Panc1 (cell line): ENCODE measurements at places on chromosomes 12 and 14.

GRCh38 chr14:60590991-60591414 lies 58.3 kb downstream of the SIX1 start:
- no peaks in the 10 kb centered on the region for H3K36me3 ChIP-seq
- no peak for DNase-seq
- H3K4me3 ChIP-seq = no peak overlapping the region
- H3K27me3 ChIP-seq = no peaks in the 10 kb centered on the region

DNA sequence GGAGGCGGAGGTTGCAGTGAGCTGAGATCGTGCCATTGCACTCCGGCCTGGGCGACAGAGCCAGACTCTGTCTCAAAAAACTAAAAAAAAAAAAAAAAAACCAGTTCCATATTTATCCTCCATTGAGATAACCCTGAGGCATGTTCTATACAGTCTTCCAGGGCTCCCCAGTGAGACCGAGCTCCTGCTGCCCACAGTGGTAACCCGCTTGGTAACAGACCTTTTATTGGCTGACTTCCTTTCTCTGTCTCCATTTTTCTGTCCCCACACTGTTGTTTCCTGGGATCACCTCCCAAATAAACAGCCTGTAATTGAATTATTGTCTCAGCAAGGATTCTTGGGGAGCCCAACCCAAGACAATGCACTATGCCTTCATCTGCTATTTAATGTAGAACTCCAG lies 42.8 kb upstream of the BICDL1 start:
- no peak overlapping the region for H3K4me3 ChIP-seq
- H3K4me1 ChIP-seq = no peaks in the 10 kb centered on the region
- H3K27me3 ChIP-seq = no peaks in the 10 kb centered on the region

GRCh38 chr14:59939828-59940227 lies 19.9 kb downstream of the LRRC9 start:
- H3K36me3 ChIP-seq = no peaks in the 10 kb centered on the region
- H3K4me3 ChIP-seq = no peak overlapping the region
- H3K27ac ChIP-seq = no peak overlapping the region
- H3K27me3 ChIP-seq = no peaks in the 10 kb centered on the region

GRCh38 chr14:61501714-61502458 lies 180.5 kb downstream of the PRKCH start:
- H3K27ac ChIP-seq = no peak overlapping the region
- DNase-seq = no peak
- no peaks in the 10 kb centered on the region for H3K4me1 ChIP-seq
- H3K36me3 ChIP-seq = no peaks in the 10 kb centered on the region

DNA sequence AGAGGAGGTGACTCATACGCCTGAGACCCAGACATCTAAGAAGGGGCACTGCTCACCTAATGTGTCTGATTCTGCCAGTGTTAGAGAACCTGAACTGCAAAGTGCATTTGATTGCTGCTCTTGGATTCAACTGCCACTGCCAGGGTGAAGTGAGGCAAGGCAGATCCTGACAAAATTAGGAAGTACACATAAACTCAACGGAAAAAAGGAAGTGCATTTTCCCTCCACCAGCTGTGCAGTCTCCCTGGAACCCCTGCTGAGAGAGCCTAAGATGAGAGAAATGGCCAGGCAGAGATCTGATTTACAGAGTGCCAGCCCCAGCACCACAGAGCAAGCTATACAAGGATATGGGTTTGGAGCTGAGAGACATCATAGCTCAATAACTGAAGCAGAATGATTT lies 215.3 kb downstream of the SEC23A start:
- no peaks in the 10 kb centered on the region for H3K36me3 ChIP-seq
- no peaks in the 10 kb centered on the region for H3K4me1 ChIP-seq

DNA sequence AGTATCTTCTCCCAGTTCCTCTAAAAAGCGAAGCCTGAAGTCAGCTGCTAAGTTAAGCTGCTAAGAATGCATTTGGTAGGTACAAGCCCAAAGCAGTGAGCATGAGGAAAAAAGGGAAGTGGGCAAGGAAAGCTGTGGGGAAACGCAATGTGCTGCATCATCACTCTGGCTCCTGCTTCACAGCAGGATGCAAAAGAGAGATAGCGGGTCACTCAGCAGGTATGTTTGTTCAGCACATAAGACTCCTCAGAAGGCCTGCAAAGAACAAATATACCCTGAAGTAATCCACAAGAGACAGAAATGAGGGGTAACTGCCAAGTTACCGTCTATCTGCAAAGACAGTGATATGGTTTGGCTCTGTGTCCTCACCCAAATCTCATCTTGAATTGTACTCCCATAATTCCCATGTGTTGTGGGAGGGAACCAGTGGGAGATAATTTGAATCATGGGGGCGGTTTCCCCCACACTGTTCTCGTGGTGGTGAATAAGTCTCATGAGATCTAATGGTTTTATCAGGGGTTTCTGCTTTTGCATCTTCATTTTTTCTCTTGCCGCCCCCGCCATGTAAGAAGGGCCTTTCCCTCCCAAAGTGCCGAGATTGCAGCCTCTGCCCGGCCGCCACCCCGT lies 127.4 kb upstream of the EGLN3 start:
- peaks cover 11% of the 10 kb centered on the region for H3K4me1 ChIP-seq
- H3K36me3 ChIP-seq = no peaks in the 10 kb centered on the region; the same call in 1 of the 2 replicates
- H3K4me3 ChIP-seq = no peak overlapping the region
- no peaks in the 10 kb centered on the region for H3K27me3 ChIP-seq

GRCh38 chr14:76304536-76305267 lies 71.2 kb upstream of the ESRRB start:
- no peak for DNase-seq
- no peak overlapping the region for H3K4me3 ChIP-seq
- no peak overlapping the region for H3K27ac ChIP-seq

DNA sequence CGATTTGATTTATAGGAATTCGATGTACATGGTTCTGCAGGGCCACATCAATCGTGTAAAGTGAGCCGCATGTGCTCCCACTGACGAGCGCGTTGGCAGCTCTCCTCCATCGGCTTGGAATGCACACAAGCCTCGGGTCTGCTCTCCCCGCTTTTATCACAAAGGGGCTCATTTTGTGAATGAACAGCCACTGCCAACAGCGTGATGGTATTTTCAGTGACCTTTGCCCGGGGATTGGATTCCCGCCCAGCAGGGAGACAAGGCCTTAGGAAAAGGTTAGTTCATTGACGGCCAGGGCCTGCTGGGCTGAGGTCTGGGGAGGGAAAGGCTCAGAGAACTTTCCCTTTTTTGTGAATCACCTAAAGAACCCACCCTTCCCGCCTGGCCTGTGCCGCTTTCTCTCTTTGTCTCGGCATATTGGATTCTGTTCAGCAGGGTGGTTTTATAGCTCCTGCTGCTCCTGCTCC lies 232.1 kb downstream of the MSRB3 start:
- no peaks in the 10 kb centered on the region for H3K4me1 ChIP-seq
- DNase-seq = no peak
- H3K36me3 ChIP-seq = no peaks in the 10 kb centered on the region

- H3K27me3 ChIP-seq = no peaks in the 10 kb centered on the region
- no peak overlapping the region for H3K4me3 ChIP-seq
Observed at GRCh38 chr14:69685716-69686115, 74.3 kb downstream of the SUSD6 start.

DNA sequence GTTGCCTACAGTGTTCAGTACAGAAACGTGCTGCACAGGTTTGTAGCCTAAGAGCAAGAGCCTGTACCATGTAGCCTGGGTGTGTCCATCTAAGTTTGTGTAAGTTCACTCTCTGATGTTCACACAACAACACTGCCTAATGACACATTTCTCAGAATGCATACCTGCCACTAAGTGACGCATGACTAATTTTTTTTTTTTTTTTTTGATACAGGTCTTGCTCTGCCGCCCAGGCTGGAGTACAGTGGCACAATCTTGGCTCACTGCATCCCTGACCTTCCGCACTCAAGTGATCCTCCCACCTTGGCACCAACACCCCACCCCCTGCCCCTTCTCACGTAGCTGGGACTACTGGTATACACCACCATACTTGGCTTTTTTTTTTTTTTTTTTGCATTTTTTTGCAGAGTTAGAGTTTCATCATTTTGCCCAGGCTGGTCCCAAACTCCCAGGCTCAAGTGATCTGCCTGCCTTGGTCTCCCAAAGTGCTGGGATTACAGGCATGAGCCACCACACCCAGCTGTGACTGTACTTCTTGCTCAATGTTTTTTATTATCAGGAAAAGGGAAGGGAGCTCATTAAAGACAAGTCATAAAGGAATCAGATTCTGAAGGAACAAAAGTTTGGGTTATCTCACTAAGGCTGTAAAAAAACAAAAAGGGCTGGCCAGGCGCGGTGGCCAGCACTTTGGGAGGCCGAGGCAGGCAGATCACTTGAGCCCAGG lies 10.0 kb upstream of the CDC42BPB start:
- no peak overlapping the region for H3K27ac ChIP-seq
- H3K36me3 ChIP-seq = no peaks in the 10 kb centered on the region
- H3K4me1 ChIP-seq = peaks cover under 1% of the 10 kb centered on the region

- no peak overlapping the region for H3K27ac ChIP-seq
- H3K36me3 ChIP-seq = no peaks in the 10 kb centered on the region; the same call in none of the 2 replicates
- H3K27me3 ChIP-seq = no peaks in the 10 kb centered on the region
- no peak overlapping the region for H3K4me3 ChIP-seq
- peaks cover 14% of the 10 kb centered on the region for H3K4me1 ChIP-seq
- DNase-seq = no peak
Observed at GRCh38 chr12:122958198-122958888, 7.9 kb downstream of the ABCB9 start.

GRCh38 chr14:44897845-44898151 lies 63.9 kb downstream of the KLHL28 start:
- peak overlapping the region; percentile 69 for H3K4me3 ChIP-seq
- H3K36me3 ChIP-seq = no peaks in the 10 kb centered on the region
- no peaks in the 10 kb centered on the region for H3K27me3 ChIP-seq
- H3K4me1 ChIP-seq = no peaks in the 10 kb centered on the region

DNA sequence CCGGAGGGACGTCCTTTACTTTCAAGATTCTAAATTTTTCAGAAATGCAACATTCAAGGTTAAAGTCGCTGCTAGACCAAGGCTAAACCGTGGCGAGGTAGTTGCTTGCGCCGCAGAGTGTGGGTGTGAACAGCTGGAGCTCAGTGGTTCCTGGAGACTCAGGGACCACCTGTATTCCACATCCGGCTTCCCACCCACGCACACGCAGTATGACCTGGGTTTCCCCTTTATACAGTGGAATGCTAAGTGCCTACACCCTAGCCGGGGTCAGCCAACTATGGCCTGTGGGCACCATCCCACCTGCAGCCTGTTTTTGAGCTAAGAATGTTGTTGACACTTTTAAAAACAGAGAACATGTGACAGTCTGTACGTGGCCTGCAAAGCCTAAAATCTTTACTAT lies 42.9 kb upstream of the TESC start:
- no peak overlapping the region for H3K4me3 ChIP-seq
- no peak for DNase-seq
- H3K27ac ChIP-seq = no peak overlapping the region

DNA sequence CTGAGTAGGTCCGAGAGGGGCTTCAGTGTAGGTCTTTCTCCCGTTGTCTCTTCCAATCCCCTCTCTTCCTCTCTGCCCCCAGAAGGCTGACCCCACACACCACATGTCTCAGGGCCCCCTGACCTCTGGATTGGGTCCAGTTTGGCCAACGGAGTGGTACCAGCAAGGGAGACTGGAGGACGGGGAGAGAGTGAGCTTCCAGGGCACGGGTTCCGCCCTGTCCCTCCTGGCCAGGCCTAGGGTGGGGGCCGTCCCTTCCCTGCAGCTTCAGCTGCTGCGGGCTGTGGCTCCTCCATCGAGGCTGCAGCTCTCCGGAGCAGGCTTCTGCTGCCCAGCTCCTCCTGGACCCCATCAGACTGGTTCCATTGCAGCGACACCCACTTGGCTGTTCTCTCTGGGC lies 17.4 kb downstream of the FZD10 start:
- no peak overlapping the region for H3K27ac ChIP-seq
- H3K36me3 ChIP-seq = no peaks in the 10 kb centered on the region
- DNase-seq = no peak
- no peak overlapping the region for H3K4me3 ChIP-seq
- H3K27me3 ChIP-seq = no peaks in the 10 kb centered on the region

GRCh38 chr12:131991816-131992430 lies 42.2 kb downstream of the EP400 start:
- H3K36me3 ChIP-seq = peaks cover 8% of the 10 kb centered on the region
- H3K27me3 ChIP-seq = no peaks in the 10 kb centered on the region
- no peaks in the 10 kb centered on the region for H3K4me1 ChIP-seq
- DNase-seq = no peak

DNA sequence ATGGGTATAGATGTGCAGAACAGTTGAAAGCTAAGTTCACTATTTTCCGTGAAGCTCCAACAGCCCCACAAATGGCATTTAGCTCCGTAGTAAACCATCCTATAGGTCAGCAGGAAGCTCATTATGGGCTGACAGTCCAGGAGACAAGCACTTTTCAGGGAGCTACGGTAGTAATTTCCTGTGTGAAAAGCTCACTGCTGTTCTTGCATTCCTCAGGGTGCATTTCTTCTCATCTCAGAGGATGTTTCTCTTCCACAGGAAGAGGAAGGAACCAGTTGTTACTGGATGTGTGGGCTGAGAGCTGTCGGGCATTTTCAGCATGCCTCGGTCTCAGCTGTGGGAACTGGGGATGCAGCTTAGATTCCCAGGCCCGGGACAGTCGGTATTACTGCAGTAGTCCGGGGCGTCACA lies 72.8 kb downstream of the GALNT4 start:
- H3K4me1 ChIP-seq = peaks cover 12% of the 10 kb centered on the region
- no peaks in the 10 kb centered on the region for H3K36me3 ChIP-seq
- no peak overlapping the region for H3K4me3 ChIP-seq
- H3K27me3 ChIP-seq = no peaks in the 10 kb centered on the region

DNA sequence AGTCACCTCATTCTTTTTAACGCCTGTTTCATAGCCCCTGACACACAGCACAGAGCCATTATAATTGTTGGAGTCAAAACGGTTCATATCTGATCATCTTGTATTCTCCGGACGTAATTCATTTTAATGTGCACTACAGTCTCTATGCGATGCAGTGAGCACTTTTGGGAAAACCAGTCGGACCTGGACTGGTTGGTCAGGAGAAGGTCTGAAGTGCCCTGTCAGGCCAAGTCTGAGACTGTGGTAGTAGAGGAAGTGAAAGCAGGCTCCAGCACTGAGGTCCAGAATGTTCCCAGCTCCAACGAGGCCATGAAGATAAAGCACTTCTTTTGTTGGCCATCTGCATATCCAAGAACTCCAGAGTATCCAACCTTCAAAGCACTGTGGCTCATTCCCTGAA lies 117.1 kb upstream of the NCOR2 start:
- no peaks in the 10 kb centered on the region for H3K36me3 ChIP-seq
- peak overlapping the region; percentile 20 for H3K4me3 ChIP-seq
- DNase-seq = no peak

GRCh38 chr14:68738559-68738958 lies 54.3 kb downstream of the ZFP36L1 start:
- DNase-seq = no peak
- H3K4me3 ChIP-seq = no peak overlapping the region
- no peaks in the 10 kb centered on the region for H3K36me3 ChIP-seq
- H3K27ac ChIP-seq = no peak overlapping the region
- no peaks in the 10 kb centered on the region for H3K27me3 ChIP-seq
- H3K4me1 ChIP-seq = no peaks in the 10 kb centered on the region
